ENCODE measurements at places on chromosomes 1 and 21. TPM values are rescaled to one million over a fixed set of nuclear protein-coding genes. Genes with fewer than 3 reads are reported as not detected.

DNA sequence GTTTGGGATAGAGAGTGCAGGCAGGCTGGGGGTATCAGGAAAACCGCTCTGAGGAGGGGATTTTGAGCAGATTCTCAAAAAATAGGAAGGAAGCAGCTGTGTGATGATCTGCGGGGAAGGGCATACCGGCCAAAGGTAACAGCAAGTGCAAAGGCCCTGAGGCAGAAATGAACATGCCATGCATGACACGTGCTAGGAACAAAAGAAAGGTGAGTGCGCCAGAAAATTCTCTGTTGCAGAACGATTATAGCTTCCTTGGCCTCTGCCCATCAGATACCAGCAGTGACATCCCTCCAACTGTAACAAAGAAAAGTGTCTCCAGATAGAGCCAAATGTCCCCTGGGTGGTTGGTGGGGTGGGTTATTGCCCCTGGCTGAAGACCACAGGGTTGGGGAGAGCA, 37.0 kb upstream of the FAM131C start:
- DNase-seq, result no peak

The LCE1A gene
- not detected for total RNA-seq

DNA sequence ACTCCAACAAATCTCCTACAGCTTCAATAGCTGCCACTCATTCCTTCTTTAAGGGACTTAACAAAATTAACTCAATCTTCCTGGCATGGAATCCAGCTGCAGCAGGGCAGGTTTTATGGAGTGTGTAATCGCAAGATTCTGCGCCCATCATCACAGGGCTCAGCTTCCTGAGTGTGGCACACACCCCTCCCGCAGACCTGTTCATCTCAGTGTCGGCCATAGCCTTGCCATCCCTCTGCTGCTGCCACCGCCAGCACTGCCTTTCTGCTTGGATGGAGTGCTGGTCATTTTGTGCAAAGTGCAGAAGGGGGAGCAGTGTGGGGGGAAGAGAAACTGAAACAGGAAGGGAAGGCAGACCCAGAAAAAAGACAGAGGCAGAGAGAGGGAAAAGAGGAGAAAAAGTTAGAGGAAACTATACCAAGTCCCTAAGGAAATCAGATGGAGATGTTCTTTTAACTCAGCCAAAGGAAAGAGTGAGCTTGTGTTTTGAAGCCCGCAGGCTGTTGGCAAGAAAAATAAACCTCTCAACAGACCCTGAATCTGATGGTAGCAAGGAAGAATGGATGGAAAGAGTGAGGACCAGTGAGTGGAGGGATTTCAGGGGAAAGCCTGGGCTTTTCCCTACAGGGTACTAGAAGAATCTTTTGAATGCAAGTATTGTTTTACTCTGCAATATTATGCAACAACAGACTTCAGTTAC, 324.2 kb downstream of the SEC16B start:
- DNase-seq, result no peak

GRCh38 chr21:46062471-46063211, 35.3 kb upstream of the COL6A2 start:
- DNase-seq, result no peak

The FCRL4 gene
- not detected for total RNA-seq

DNA sequence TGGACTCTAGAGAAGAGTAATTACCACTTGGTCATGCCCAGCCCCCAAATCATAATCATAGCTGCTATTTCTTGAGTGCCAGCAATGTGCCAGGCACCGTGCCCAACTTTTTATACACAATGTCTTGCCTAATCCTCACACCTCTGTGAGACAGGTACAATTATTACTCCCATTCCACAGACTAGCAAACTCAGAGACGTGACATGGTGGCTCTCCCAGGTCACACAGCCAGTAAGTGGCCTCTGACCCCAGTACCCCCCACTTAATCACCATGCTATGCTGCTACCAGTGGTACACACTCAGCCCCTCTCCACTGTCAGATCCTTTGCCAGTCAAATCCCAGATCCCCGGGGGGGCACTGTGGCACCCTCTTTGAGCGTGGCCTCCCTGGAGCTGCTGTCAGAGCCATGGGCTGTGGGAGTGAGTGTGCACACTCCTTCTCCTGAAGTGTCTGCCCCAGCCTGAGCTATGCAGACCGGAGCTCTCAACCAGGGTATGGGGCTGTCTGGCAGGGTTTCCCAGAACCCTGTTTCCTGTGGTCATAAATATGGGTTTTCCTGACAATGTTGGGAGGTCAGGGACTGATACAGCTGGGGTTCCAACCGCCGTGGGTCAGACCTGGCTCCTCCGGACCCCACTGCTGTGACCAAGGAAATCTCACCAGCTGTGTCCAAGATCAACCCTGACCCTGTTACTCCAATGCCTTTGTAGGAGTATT, 51.8 kb downstream of the LACTBL1 start:
- no peak for DNase-seq

DNA sequence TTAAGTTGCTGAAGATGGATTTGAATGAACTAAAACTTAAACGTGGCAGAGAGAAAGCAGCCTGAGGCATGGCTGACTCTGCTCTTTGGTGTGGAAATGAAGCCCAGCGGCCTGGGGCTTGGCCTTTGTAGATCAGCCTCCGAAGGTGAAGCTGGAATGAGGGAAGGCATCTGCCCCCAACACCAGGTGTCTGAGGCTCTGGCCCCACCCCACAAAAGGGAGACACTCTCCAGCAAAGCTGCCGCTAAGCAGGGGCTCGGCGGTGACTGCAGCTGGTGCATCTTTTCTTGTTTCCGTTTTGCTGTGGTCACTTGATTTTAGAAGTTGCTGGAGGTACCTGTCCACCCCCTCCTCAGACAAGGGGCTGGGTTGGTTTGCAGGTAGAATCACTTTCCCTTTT, 38.2 kb upstream of the NID1 start:
- no peak for DNase-seq

The EPB41 gene
- total RNA-seq, result 71.7 TPM

The SIM2 gene
- total RNA-seq, result 0.14 TPM

DNA sequence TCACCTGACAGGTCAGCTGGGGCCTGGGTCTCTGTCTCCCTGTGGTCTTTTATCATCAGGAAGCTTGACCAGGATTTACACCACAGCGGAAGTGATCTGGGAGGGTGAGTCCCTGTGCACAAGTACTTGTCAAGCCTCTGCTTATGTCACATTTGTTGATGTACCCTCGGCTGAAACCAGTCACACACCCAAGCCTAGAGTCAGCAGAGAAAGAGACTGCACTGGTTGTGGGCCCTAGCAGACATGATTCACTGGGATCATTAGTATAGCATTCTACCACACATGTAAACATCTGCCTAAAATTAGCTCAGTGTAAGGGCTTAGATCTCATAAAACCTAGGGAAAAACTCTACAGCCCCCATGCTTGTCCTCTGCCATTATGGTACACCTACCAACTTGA, 79.3 kb upstream of the LAMC2 start:
- DNase-seq, result no peak

The MTARC1 gene
- 13.2 TPM for total RNA-seq

GRCh38 chr1:109808703-109809102, 45.0 kb upstream of the EPS8L3 start:
- no peak for DNase-seq
